ENCODE measurements at places on chromosomes 1 and 21.

DNA sequence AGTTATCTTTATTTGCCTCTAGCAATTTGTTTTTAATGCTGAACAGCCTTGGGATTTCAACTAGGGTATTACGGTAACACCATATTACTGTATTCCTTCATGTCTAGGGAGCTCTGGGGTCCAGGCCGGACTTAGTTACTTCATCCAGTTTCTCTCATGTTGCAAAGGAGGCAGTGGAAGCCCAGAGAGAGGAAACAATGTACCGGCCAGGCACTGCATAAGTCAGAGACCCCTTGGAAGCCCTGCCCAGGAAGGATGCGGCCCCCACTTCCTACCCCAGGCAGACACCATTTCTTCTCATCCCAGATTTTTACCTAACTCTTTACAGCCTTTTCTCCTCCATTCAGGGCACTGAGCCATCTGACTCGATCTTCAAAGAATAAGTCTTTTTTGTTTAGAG lies 32.5 kb downstream of the TRABD2B start:
- DNase-seq = no peak

- DNase-seq = no peak
Observed at GRCh38 chr1:203666609-203667008, 40.0 kb downstream of the ATP2B4 start.

GRCh38 chr1:91913018-91913417 lies 27.1 kb upstream of the TGFBR3 start:
- no peak for DNase-seq

- no peak for DNase-seq
Observed at GRCh38 chr21:33848249-33848953, 67.2 kb downstream of the ATP5PO start.

- DNase-seq = no peak
Observed at GRCh38 chr1:107555578-107555977, 409.4 kb downstream of the VAV3 start.

DNA sequence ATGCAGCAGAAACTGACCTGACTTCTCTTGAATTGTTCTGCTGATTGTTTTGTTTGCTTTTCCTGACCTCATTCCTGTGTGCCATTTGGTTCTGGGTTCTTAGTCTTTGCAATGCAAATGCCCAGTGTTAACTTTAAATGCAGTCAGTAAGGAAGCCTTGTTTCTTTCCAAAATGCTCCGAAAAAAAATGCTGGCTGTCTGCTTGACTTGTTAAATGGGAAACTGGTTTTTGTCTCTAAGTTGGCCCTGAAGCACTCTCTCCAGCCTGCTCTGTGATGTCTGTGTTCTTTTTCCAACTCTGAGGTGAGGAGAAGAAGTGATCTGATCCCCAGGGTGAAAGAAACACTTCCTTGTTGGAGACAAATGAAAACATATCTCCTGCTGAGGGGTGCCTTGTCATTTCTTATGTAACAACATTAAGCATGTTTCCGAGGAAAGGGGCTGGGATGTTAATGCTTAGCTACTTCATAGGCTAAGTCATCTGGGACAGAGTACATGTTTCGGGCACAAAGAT lies 256.3 kb upstream of the ADGRL4 start:
- no peak for DNase-seq

- DNase-seq = no peak
Observed at GRCh38 chr1:101290922-101291561, 54.2 kb downstream of the S1PR1 start.

DNA sequence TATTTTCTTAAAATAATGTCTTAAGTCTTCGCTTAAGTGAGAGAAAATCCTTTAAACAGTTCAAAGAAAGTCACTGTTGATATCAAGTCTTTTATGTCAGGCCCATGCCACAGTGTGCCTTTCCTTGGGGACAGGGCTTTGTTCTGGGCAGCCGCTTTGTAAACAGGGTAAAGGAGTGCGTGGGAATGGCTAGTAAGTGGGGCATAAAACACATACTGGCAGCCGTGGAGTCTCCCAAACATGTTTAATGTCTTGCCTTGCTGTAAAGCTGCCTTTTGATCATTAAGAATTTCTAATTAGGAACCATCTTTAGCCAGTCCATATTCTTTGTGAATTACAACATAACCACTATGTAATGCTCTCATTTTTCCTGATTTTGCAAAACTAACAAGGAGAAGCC lies 99.7 kb downstream of the PHTF1 start:
- no peak for DNase-seq

DNA sequence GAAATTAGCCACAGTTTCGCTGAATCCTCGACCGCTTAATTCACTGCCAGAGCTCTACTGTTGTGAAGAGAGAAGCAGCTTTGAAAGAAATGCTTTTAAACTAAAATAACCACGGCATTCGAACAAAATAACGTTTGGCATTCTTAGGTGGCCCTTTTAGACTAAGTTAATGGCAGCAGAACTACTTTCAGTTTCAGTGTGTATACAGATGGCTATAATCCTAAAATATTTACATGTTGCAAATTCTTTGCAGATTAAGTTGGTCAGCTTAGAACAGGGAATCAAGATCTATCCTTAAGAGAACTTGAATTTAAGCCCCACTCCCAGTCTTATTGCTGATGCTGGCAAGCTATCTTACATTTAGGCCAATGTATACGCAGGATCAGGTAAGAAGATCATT lies 62.7 kb downstream of the ADSS2 start:
- no peak for DNase-seq

GRCh38 chr1:52288286-52288685 lies 77.7 kb downstream of the CC2D1B start:
- no peak for DNase-seq

- DNase-seq = no peak
Observed at GRCh38 chr1:240804475-240804874, 192.5 kb upstream of the GREM2 start.
